Caki2 (cell line): ENCODE measurements at places on chromosomes 7 and 10.

- peak; percentile 40 for DNase-seq
Observed at GRCh38 chr10:79142064-79142491, 73.3 kb downstream of the ZMIZ1 start.

DNA sequence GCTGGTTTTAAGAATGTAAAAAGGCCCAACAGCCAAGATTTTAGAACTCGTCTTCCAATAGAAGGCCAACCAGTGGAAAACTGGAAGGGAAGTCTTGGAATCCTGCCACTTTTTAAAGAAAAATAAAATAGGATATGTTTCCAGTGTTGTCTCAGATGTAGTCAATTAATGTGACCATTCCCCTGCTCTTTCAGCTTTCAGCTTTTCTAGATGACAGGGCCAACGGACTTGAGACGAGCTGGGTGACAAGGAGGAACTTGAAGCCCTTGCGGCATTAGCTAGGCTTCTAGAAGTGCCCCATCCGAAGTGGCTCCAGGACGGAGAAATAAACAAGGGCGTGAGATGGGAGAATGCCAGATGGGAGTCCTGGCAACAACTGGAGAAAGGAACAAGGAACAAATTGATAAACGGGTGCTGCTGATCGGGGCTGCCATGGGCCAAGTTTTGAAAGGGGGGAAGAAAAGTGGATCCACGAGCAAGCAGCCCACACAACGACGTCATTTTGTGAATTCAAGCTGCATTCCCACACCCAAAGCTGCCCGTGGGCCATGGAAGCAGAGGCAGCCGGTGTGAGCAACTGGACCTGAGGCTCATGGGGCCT lies 42.3 kb downstream of the CTBP2 start:
- no peak for DNase-seq

DNA sequence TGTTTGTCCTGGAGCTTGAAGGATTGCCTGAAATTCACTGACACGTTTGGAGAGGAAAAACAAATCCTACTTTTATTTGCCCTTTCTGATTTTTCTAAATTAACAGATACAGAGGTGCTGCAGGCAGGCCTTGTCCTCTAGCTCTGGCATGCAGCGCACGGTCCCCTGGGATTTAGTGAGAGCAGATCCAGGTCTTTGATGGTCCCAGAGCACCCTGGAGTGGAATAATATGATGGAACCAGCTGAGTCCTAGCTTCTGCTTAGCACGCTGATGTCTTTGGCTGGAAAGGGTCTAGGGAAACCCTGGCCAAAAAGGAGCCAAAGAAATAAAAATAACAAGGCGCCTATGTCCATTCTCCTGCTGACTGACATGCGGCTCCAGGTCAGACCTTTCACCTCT lies 40.5 kb downstream of the C10orf120 start:
- no peak for DNase-seq

GRCh38 chr10:86178401-86179152 lies 188.0 kb downstream of the GRID1 start:
- DNase-seq = no peak

GRCh38 chr7:23072922-23073321 lies 32.7 kb upstream of the KLHL7 start:
- DNase-seq = no peak

DNA sequence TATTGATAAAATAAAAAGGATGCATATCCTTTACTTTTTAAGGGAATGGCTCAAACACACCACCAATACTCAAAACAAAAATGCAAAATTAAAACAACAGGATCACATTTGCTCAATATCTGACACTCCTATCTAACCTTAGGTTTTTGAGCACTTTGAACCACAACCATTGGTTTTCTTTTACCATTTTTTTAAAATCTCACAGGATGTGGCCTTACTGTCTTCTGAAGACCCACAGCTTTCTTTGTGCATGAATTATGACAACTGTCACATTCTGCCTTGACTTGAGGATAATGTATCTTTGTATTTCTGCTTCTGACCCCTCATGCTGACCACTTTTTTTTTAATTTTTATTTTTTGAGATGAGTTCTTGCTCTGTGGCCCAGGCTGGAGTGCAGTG lies 461.1 kb upstream of the NRP1 start:
- no peak for DNase-seq

GRCh38 chr10:131772441-131772840 lies 128.4 kb upstream of the PPP2R2D start:
- no peak for DNase-seq

GRCh38 chr10:117162093-117163060 lies 24.3 kb upstream of the VAX1 start:
- no peak for DNase-seq

GRCh38 chr7:24885305-24885704 lies 94.7 kb downstream of the OSBPL3 start:
- no peak for DNase-seq

GRCh38 chr10:11242443-11243387 lies 225.0 kb downstream of the CELF2 start:
- no peak for DNase-seq

GRCh38 chr7:55075464-55076021 lies 56.7 kb downstream of the EGFR start:
- no peak for DNase-seq

DNA sequence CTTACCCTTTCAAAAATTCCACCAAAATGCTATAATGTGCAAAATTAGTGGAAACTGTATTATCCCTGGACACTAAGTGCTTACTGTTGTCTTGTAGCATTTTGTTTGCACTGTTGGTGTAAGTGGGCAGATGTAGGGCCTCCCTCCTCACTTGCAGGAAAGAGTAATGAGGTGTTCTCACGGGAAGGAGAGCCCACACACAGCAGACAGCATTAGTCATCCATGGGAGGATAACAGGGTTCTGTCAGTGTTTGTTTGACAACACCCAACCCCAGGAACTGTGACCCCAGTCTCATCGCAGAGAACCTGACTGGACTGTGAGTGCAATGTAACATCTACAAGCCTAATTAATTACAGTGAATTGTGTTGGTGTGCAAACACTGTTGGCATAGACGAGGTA lies 58.7 kb upstream of the VSTM2A start:
- DNase-seq = no peak

- DNase-seq = no peak
Observed at GRCh38 chr7:18276380-18276779, 219.2 kb upstream of the HDAC9 start.

- no peak for DNase-seq
Observed at GRCh38 chr10:112454910-112455779, 8.1 kb downstream of the VTI1A start.

DNA sequence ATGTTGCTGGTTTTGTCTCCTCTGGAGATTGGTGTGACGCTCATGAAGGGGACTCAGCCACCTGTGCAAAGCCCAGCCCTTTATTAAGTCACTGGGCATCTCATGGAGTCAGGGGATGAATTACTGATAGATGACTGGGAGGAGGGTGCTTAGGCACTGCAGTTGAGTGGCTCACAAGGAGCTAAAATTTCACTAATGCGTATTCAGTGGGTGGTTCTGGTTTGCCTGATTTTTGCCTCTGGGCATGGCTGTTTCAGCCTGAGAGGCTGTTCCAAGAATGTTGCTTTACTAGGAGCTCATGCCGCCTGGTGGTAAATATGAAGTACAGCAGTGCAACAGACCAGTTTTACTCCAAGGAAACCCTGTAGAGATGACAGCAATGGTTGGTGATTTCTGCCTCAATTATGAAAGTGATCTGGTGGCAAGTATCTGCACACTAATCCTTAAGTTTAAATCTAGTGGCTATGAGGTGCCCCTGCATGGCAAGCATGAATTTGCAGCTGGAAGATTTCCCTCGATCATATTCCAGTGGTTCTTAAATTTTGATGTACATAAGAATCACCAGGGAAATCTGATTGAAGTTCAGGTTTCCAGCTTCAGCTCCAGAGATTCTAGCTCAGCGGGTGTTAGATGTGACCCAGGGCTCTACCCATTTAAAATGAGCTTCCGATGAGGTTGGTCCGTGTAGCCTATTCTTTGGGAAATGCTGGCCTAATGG lies 19.9 kb downstream of the ACTA2 start:
- peak; percentile 79 for DNase-seq

GRCh38 chr7:131190581-131190980 lies 137.1 kb upstream of the MKLN1 start:
- DNase-seq = no peak

DNA sequence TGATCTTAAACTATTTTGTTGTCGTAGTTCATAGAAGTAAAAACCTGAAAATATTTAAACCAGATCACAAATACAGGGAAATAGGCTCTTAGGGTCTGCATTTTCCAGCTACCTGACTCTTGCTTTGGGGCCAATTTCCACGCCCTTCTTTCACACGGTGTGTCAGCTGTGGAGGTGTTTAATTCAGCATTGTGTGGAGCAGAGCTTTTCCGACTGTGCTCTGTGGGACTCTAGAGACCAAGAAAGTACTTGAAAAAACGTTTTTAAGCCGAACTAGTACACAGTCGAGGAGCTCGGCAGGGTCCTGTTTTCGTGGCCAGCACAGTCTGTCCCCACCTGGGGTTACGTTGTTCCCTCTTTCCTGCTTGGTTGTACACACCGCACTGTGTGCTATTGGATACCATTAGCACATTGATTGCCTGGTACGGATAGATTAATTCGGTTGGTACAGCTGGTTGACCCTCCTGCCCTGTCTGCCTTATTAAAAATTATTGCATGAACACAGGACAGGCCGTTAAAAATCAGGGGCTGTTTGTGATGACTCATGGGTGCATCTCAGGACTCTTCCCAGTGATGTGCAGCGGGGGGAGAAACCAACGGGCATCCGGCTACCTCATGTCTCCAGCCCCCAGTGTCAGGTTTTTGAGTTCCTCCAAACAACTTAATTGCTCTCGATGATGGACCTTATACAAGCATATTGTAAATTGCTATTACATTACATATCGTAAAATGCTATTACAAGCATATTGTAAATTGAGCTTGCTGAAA lies 80.7 kb upstream of the BTBD16 start:
- no peak for DNase-seq

GRCh38 chr7:103592844-103593243 lies 146.8 kb upstream of the SLC26A5 start:
- no peak for DNase-seq

- no peak for DNase-seq
Observed at GRCh38 chr7:24463474-24463873, 109.8 kb upstream of the PALS2 start.

DNA sequence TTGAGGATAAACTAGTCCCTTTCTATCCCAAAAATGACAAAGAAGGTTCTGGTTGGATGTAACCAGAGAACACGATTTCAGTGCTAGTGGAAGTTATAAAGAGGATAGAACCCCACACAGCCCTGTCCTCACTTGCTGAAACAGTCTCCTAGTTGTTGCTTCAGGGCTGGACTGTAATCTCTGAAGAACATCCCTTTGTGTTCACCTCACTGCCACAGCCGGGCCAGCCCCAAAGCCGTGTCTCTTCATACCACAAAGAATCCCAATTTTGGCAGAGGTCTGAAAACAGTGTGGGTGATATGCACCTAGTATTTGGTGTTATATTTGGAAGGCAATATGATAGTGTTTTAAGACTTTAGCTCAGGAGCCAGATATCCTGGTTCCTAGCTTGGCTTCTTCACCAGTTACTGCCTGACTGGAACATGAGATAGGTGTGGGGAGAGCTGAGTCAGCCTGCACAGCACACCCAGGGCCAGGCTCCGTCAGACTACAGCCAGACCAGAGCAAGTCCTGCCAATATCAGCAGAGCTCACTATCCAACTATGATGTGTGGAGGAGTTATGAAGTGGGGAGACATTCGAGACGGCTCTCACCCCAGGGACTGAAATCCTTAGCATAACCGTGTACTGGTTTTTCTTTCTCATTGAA lies 21.2 kb downstream of the CYP3A4 start:
- no peak for DNase-seq

- DNase-seq = no peak
Observed at GRCh38 chr10:132136689-132137088, 50.1 kb upstream of the DPYSL4 start.

DNA sequence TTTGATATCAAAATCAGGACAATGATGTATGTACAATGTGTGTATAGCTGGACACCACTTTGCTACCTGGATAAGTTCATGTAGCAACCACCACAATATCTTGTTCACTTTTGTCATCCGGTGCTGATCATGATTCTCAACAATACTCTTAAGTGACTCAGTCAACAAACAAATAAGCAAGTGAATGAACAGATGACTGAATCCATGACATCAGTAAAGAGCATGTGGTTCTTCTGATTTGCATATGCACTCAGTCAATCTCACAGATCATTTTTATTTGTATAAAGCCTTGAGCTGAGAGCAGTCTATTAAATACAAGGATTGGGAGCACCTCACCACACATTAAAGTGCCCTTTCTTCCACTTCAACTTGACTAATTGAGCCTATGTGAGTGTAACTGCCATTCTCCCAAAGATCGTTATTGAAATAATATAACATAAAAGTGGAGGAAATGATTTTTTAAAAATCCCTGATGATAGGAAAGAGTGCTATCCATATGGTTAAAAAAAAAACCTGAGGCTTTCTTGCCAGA lies 69.5 kb downstream of the NPSR1 start:
- DNase-seq = no peak

DNA sequence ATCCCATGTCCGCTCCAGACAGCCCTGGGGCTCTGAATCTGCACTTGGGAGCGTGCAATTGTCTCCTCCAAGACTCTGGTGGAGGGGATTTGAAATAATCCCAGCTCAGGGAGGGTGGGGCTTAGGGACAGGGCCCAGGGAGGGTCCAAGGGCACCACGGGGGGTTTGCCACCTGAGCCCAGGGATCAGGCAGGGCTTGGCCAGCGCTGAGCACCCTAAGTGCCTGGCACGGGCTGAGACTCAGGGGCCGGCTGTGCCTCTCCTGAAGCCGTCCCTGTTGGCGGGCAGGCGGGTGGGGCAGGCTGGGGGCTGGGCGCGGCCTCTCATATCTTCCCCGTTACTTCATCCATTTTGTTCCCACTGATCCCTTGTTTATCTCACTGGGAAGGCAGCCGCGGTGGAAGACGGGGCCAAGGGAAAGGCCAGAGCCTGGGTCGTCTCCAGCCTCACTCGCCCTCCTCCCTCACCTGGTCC lies 41.8 kb upstream of the ELN start:
- no peak for DNase-seq

DNA sequence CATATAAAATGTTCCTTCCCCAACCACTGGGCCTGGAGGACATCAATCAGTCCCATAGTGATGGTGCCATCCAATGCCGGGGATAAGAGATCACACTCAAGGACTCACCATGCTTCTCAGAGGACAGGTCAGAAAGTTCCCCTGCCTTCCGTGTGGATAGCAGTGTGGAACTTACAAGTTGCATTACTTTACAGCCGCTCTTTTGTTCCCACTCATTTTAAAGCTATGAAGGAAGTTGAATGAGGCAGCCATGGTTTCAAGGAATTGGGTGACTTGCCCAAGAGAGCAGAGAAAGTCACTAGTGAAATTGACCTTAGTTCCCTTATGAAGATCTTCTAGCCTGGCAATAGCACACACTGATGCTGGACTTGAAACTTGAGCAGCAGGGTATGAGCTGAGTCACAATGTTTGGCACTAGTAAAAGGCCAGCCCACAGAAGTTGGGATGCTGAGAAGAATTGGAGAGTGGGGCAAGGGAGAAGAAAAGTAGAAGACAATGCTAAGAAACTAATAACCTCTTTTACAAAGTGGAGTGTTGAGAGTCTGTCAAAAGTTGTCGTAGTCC lies 78.7 kb downstream of the CXCL12 start:
- DNase-seq = peak; percentile 44

GRCh38 chr7:75740846-75741497 lies 2.2 kb upstream of the HIP1 start:
- no peak for DNase-seq

GRCh38 chr10:79146611-79147130 lies 77.9 kb downstream of the ZMIZ1 start:
- peak; percentile 83 for DNase-seq
